Activated CD4-positive, alpha-beta memory T cell treated with anti-CD3 and anti-CD28 coated beads for 36 hours (primary cell): ENCODE measurements at places on chromosomes 1 and 21. TPM values are rescaled to one million over a fixed set of nuclear protein-coding genes. Genes with fewer than 3 reads are reported as not detected.

HOOK1 gene
- 12.9 TPM for total RNA-seq

KCNA3 gene
- 25.6 TPM for total RNA-seq

PADI3 gene
- total RNA-seq, result not detected

DAB1 gene
- 0.24 TPM for total RNA-seq

LHX8 gene
- total RNA-seq, result not detected

CCDC30 gene
- total RNA-seq, result 1.5 TPM

TSTD1 gene
- 70.2 TPM for total RNA-seq

KCNN3 gene
- 0.02 TPM for total RNA-seq

NECTIN4 gene
- not detected for total RNA-seq

REN gene
- total RNA-seq, result not detected

RNF2 gene
- total RNA-seq, result 21.2 TPM

SELP gene
- total RNA-seq, result 0.70 TPM

GRIK1 gene
- not detected for total RNA-seq
